ENCODE measurements at places on chromosomes 16 and 17.

GRCh38 chr17:57375770-57376225 is 119.5 kb downstream of the MSI2 start:
- no peak for DNase-seq

DNA sequence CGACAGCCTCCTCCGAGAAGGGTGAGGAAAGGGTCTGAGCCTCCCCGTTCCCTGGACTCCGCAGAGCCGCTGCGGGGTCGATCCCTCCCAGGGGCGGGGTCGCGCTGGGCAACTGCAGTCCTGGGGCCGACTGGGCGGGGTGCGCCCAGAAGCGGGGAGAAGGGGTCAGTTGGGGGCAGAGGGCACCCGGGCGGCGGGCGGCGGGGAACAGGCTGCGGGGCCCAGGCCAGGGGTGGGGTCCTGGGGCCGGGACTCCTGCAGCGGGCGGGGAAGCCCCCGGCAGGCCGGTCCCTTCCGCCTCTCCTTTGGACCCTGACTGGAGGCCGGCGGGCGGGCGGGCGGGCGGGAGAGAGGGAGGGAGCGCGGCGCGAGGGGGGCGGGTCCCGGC is 352 bp downstream of the GGNBP2 start:
- DNase-seq = no peak

GRCh38 chr17:40459636-40460603 is 16.7 kb downstream of the IGFBP4 start:
- no peak for DNase-seq

- DNase-seq = no peak
Observed at GRCh38 chr16:49621241-49622083, 234.4 kb downstream of the ZNF423 start.

DNA sequence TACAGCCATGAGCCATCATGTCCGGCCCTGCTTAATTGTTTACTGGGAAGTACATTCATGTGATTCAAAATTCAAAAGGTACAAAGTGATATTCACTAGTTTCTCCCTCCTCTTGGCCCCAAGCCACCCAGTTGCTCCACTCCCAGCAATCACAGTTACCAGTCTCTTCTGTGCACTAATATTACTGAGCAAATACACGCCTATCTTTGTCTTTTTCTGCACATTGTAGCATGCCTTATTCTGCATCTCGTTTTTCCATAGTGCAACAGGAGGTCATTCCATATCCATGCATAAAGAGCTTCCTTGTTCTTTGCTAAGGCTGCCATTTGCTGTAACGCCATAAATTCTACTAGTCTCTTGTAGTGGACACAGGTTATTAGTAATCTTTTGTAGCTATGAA is 2.2 kb upstream of the ALOX15 start:
- DNase-seq = no peak

DNA sequence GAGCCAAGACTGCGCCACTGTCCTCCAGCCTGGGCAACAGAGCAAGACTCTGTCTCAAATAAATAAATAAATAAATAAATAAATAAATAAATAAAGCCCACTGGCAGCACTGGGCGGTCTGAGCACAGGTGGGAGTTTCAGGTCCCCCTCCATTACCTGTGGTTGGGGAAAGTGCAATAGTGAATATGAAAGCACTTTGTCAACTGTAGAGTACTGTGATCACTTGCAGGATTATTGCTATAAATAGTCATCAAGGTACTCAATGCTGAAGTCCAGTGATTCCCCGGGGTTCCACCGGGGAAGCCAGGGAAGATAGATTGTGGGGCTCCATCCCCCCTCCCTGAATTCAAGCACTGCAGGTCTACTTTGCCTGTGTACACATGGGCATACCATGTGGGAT is 42.7 kb upstream of the CPNE2 start:
- no peak for DNase-seq

DNA sequence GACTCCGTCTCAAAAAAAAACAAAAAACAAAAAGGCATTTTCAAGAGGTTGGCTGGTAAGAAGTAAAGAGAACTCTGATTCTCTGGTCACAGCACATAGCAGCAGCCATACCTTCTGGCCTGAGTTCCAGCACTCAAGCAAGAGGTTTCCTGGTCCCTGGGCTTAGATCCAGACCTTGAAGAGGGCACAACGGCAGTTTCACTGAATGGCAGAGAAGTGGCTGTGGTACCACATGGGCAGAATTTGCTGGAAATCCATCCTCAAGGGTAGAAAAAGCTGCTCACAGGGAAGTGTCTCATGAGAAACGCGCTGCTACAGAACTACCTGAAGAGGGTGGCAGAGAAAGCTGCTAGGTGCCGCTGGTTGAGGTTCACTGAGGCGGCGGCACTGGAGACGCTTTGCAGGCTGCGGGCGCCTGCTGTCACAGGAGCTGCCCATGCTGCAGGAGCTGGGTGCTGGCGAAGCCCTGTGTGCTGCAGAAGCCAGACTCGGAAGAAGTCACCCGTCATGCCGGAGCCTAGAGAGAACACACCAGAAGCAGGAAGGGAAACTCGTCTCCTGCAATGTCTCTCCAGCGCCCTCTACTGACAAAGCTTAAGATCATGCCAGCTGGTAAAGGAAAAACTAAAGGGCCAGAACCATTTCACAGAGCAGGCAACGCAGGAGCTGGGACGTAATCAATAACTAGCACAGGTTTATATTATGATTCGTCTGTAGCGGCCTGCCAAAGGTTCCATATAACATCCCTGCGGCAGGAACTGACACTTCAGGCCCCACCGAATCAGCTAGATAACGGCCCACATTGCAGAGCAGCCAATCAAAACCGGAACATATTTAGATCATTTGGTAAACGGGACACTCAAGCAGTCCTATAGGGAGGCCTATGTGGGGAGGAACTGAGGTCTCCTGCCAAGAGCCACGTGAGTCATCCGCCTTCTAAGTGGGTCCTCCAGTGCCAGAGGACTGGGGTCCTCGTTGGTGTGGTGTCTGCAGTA is 5.4 kb upstream of the ZNF213 start:
- peak; percentile 85 for DNase-seq

DNA sequence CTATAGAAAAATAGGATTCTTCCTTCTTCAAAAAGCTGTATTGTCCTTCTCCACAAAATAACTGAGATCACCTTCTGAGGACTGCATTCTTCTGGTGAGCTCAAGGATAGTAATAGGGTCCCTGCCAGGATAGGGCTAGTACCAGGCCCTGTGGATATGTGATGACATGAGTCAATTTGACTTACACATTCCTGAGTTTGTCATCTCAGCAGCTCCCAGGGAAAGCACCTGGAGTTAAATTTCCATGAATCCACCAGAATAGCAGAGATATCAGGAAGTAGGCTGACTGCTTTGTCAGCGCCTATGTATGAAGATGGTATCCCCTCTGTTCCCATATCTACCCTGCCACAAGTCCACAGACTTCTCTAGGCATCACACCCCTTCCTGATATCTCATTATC is 225.8 kb downstream of the PMP22 start:
- no peak for DNase-seq

GRCh38 chr17:42155614-42156045 is 841 bp upstream of the RAB5C start:
- DNase-seq = no peak

- DNase-seq = no peak
Observed at GRCh38 chr16:31508706-31509195, 560 bp upstream of the RUSF1 start.

- no peak for DNase-seq
Observed at GRCh38 chr17:80765241-80765961, 220.8 kb downstream of the RPTOR start.

DNA sequence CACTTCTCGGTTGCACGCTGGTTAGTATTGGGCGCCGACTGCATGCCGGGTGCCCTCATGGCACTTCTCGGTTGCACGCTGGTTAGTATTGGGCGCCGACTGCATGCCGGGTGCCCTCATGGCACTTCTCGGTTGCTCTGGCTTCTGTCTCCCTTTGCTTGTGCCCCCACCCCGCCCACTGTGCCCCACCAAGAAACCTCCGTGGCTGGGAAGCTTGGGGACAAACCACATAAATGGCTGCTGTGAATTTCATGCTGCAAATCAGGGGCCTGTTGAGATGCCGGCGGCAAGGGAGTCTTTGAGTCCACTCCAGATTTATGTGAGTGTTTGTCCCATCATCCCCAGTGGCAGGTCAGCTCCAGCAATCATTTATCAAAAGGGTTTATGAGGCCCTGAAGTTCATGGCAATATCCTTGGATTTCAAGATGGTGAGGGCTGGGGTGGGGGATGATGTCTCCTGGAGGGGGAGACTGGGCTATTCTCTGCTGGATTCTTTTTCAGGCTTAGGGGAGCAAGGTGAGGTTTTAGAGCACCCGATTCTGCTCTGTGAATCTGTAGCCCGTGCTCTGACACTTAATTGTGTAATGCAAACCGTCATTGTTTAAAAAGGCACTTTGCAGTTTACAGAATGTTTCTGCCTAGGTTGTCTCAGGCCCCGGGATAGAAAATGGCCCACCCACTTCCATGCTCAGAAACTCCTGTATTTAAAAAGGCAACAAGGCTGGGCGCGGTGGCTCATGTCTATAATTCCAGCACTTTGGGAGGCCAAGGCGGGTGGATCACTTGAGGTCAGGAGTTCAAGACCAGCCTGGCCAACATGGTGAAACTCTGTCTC is 51.2 kb upstream of the CIBAR2 start:
- DNase-seq = no peak

DNA sequence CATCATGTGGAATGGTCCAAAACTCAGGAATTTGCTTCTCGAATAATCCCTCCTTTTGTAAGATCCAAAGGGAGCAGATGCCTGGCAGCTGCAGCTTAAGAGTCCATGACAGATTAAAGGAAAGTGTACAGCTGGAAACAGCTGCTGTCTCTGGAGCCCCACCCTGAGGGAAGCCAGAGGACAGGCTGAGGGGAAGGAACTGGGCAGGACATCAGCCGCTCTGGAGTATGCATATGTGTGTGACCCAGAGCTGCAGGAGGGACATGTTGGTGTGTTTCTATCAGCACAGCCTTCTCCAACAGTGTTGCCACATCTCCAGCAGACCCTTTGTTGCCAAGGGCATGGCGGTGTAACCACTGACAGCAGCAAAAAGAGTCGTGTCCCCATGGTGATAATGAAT is 46.2 kb downstream of the CYB561 start:
- DNase-seq = no peak

GRCh38 chr16:64138006-64138405 is 983.9 kb downstream of the CDH11 start:
- DNase-seq = no peak

DNA sequence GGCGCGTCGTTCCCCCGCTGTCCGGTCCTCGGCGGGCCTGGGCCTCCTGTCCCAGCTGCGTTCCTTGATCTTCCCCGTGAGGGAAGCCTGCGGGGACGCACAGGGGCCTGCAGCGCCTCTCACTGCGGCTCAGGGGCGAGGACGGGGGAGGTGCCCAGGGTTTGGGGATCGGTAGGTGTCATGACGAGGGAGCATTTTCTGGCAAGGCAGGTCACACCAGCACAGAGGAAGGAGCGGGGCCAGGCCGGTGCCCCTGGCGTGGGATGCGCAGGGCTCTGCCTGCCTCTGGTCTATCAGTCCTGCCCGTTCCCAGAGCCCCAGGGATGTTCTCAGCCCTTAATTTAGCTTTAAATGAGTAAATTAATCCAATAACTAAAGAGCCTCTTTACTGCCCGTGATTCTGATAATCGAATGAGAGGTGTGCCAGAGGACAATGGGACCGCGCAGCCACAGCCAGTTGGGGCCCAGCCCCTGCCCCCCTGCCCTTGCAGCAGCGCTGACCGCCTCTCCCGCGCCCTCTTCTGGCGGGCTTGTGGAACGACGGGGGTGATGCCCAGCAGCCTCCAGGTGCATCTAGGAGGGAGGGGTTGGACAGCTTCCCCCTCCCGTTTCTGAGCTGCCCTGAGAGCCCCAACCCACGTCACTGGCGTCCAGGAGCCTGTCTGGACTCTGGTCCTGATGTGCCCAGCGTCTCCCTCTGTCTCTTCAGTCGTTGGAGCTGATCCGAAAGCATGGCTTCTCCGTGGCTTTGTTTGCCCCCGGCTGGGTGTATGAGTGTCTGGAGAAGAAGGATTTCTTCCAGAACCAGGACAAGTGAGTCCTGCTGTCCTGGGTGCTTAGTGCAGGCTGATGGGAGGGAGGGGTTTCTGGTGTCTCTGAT is 7.9 kb downstream of the ENGASE start:
- DNase-seq = peak; percentile 29

- DNase-seq = no peak
Observed at GRCh38 chr16:52529226-52529625, 17.7 kb downstream of the TOX3 start.

DNA sequence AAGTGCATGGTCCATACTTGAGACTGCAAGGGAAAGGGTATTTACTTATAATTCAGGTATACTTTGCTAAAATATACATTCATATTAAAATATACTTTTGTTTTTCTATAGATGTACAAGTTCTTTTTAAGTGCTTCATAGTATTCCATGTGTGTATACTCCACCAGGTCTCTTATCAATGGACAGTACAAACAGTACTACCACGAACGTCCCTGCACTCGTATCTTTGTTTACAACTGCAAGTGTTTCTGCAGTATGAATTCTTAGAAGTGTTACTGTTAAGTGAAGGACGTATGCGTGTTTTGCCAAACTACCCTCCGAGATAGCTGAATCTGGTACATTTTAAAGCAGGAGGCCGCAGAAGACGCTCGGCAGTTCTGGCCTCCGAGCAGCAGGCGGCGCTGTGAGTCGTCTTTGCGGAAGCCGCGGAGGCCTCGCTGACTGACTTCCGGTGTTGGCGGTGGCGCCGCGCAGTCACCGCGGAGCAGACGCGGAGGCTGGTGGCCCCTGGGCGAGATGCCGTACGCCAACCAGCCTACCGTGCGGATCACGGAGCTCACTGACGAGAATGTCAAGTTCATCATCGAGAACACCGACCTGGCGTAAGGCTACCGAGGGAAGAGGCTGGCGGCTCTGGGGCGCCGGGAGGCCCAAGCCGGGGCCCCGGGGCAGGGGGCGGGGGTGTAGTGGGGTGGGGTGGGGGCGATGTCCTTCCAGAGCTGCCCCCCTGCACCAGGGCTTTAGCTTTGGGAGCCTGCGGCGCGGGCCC is at the start of gene POLR2C:
Gene POLR2C (plus strand): TSS at position 471 of the 769 bp plus-strand sequence. CDS start 46 bp downstream, at position 517.
- peak; percentile 89 for DNase-seq

- no peak for DNase-seq
Observed at GRCh38 chr17:4444782-4445473, 11.2 kb downstream of the SPNS3 start.

DNA sequence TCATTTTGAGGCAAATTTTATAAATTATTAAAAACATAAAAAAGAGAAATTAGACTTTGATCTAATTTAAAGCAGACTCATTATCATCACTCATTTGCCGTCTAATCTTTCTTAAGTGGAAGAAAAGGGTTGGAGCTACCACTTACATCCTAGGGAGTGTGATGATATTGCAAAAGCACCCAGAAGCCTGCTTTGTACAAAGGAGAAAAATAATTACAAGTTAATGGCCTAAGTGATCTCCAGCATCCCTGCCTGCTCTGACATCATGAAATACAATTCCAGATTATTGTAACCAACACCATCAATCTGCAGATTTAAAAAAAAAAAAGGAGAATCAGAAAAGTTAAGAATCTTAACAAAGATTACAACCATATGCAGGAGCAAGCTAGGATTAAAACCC is 260.2 kb downstream of the GRIN2A start:
- no peak for DNase-seq
